H9 (cell line): ENCODE measurements at places on chromosomes 5 and 9. TPM values are rescaled to one million over a fixed set of nuclear protein-coding genes. Genes with fewer than 3 reads are reported as not detected.

DNA sequence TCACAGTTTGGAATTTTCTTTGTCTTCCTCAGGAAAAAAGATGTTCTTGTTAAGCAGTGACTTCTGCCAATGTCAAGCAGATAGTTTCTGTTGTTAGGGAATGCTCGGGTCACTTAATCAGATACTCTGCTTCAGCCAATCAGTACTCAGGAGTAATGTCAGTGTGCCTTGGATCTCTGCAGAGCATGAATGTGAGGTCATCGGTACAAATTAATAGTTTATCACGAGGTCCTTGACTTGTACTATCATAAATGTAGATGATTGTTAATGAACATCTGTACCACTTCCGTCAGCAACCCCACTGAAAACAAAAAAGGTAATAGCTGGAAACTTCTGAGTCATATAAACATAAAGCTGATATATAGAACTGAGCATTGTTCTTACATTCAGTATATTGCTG is 73.6 kb downstream of the FBXL7 start:
- H3K4me3 ChIP-seq, result no peak overlapping the region
- no peaks in the 10 kb centered on the region for H3K4me1 ChIP-seq
- H3K27me3 ChIP-seq, result no peaks in the 10 kb centered on the region
- H3K27ac ChIP-seq, result no peak overlapping the region
- no peak for DNase-seq

PITX1 gene
- total RNA-seq, result not detected in 2 replicates

ACTBL2 gene
- not detected in 2 replicates for total RNA-seq

GRCh38 chr5:97838214-97838613 is 655.2 kb upstream of the RIOK2 start:
- H3K36me3 ChIP-seq, result no peaks in the 10 kb centered on the region
- no peaks in the 10 kb centered on the region for H3K4me1 ChIP-seq
- H3K27me3 ChIP-seq, result no peaks in the 10 kb centered on the region
- H3K27ac ChIP-seq, result no peak overlapping the region
- H3K4me3 ChIP-seq, result no peak overlapping the region

GRCh38 chr9:35905912-35906679 is at the start of gene HRCT1:
Gene HRCT1, plus strand, starts transcription at chr9:35906202. Its CDS starts 86 bp downstream, at chr9:35906288.
- no peaks in the 10 kb centered on the region for H3K36me3 ChIP-seq
- H3K27me3 ChIP-seq, result no peaks in the 10 kb centered on the region
- H3K27ac ChIP-seq, result no peak within 1 kb of the TSS
- no peak for DNase-seq
- H3K4me3 ChIP-seq, result no peak within 1 kb of the TSS; the same call in 2 of the 3 replicates

DNA sequence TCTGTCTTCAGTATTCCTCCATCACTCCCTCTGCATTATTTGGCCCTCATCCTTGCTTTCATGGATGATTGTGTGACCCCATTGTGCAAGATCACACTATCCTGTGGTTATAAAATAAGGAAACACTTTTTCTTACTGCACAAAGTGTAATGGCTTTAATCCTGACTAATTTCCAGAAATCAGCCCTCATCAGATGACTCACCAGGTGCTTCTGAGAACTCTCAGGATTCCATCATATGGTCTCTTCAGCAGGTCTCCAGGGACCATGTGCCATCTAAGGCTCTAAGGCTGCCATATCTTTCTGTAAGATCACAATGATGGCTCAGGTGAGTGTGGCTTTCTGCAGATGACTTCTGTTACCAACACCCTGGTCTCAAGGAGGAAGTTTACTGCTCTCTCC is 27.3 kb upstream of the FER start:
- H3K4me1 ChIP-seq, result no peaks in the 10 kb centered on the region; the same call in 1 of the 2 replicates
- no peaks in the 10 kb centered on the region for H3K36me3 ChIP-seq
- no peak for DNase-seq
- no peaks in the 10 kb centered on the region for H3K27me3 ChIP-seq

GRCh38 chr5:67085616-67086015 is 111.0 kb downstream of the CD180 start:
- no peak overlapping the region for H3K4me3 ChIP-seq
- H3K27ac ChIP-seq, result no peak overlapping the region
- no peaks in the 10 kb centered on the region for H3K27me3 ChIP-seq

DNA sequence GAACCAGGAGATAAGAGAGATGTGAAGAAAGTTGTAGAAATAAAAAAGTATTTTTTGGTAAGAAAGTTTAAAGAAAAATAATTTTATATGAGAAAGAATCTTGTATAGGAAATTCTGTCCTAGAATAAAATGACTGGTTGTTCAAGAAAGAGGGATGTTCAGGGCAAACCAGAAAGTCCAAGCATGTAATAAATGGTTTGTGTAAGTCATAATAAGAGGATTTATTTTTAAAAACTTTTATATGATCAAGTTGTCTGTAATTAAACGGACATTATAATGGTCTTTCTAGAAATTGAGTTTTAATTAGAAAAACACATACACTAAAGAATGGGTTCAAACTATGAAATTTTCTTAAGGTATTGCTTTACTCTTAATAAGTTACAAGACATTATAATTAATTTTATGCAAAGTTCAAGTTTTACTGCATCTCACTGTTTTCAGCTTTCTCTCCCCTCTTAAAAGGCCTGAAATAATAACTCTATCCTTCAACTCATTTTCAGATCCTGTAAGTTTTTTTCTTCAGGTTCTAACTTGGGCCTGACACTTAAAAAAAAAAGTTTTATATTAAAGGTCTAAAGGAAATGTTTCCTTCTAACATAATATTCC is 56.1 kb upstream of the ZNF300 start:
- peaks cover 21% of the 10 kb centered on the region for H3K36me3 ChIP-seq
- no peak overlapping the region for H3K27ac ChIP-seq
- no peaks in the 10 kb centered on the region for H3K27me3 ChIP-seq
- no peaks in the 10 kb centered on the region for H3K4me1 ChIP-seq
- no peak overlapping the region for H3K4me3 ChIP-seq

CMBL gene
- 12.2 and 12.6 TPM in 2 replicates for total RNA-seq

- no peak overlapping the region for H3K27ac ChIP-seq
- no peaks in the 10 kb centered on the region; the same call in 1 of the 2 replicates for H3K4me1 ChIP-seq
Observed at GRCh38 chr9:121207371-121207940, 5.8 kb upstream of the RAB14 start.

DNA sequence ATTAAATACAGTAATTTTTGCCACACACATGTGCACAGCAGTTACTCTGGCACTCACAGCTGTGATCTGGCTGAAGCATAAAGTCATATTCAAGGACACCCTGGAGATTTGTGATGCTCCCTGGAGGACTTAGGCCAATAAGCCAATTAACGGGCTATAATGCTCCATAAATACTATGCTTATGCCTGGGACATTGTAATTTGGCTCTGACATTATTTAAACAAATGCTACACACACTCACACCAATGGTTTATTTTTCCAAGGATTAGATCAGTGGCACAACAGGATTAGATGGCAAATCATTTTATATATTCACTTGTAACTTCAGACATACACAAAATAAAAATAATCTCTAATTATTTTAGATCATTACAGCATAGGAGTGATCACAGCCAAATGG is 111.2 kb downstream of the LMNB1 start:
- no peaks in the 10 kb centered on the region for H3K27me3 ChIP-seq
- H3K4me3 ChIP-seq, result no peak overlapping the region
- no peak for DNase-seq
- no peaks in the 10 kb centered on the region; the same call in 1 of the 2 replicates for H3K4me1 ChIP-seq

SLC6A3 gene
- 0.50 and 0.61 TPM in 2 replicates for total RNA-seq

DNA sequence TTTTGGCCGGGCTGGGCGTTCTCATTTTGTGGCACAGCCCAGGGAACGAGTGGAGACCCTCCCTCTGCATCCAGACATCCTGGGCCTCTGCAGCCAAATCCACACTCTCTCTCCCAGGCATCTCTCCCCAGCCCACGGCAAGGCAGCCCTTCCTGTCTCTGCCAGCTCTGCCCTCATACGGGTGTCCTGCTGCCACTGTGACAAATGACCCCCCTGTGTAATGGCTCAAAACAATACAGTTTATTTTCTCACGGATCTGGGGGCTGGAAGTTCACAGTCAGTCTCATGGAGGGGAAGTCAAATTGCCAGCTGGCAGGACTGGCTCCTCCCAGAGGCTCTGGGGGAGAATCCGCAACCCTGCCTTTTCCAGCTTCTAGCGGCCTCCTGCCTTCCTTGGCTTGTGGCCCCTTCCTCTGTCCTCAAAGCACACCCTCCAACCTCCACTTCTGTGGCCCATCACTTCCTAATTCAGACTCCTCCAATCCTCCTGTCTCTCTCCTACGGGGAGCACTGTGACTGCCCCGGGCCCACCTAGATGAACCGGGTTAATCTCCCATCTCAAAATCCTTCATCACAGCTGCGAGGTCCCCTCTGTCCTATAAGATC is 70.2 kb upstream of the COL5A1 start:
- no peak overlapping the region for H3K4me3 ChIP-seq
- H3K36me3 ChIP-seq, result no peaks in the 10 kb centered on the region
- no peaks in the 10 kb centered on the region for H3K4me1 ChIP-seq

SOX30 gene
- total RNA-seq, result 0.13 TPM in 1 of 2 replicates, not detected in the other

CTSV gene
- 82.2 and 85.5 TPM in 2 replicates for total RNA-seq

GRCh38 chr5:96663608-96664007 is 1.4 kb downstream of the CAST start:
- no peak for DNase-seq
- H3K4me1 ChIP-seq, result no peaks in the 10 kb centered on the region
- H3K27me3 ChIP-seq, result peaks cover 11% of the 10 kb centered on the region; the same call in 1 of the 2 replicates
- H3K27ac ChIP-seq, result no peak overlapping the region

GRCh38 chr9:126330536-126330935 is 3.9 kb downstream of the MVB12B start:
- no peaks in the 10 kb centered on the region for H3K36me3 ChIP-seq
- no peaks in the 10 kb centered on the region for H3K27me3 ChIP-seq
- H3K4me1 ChIP-seq, result peaks cover under 1% of the 10 kb centered on the region
- no peak for DNase-seq
- H3K27ac ChIP-seq, result no peak overlapping the region

FGF18 gene
- total RNA-seq, result 0.94 and 1.3 TPM in 2 replicates

GRCh38 chr5:61311836-61312808 is 19.9 kb upstream of the ZSWIM6 start:
- no peaks in the 10 kb centered on the region for H3K4me1 ChIP-seq
- H3K36me3 ChIP-seq, result no peaks in the 10 kb centered on the region
- DNase-seq, result no peak
- H3K27ac ChIP-seq, result no peak overlapping the region
- H3K27me3 ChIP-seq, result peaks cover 9% of the 10 kb centered on the region; the same call in 1 of the 2 replicates

IFNA21 gene
- total RNA-seq, result not detected in 2 replicates

DNA sequence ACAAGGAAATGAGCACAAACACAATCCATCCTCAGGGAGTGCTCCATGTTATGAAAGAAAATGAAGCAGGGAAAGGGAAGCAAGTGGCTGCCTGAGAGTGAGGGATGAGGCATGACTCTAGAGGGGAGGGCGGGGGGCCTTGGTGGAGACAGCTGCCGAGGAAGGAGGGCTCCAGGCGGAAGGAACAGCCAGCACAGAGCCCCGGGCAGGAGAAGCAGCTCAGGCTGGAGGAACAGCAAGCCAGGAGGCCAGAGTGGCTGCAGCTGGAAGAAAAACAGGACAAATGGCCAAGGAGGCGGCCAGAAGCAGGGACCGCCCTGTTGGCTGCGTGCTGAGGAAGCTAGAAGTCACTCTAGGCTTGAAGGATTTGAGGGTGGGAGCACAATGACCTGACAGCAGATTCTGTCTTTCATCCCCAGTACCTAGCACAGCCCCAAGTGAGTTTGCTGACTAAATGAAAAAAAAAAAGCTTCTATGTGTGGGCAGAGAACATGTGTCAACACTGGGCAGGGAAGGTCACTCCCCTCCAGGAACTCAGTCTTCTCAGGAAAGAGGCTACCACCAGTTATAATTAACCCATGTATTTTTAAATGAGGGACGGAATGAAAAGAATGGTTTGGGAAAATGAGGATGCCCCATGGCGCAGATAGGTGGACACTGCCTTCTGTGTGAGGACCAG is 142.8 kb downstream of the DCP2 start:
- no peak for DNase-seq
- H3K4me1 ChIP-seq, result no peaks in the 10 kb centered on the region
- H3K36me3 ChIP-seq, result peaks cover 15% of the 10 kb centered on the region
- no peak overlapping the region for H3K27ac ChIP-seq
- no peaks in the 10 kb centered on the region for H3K27me3 ChIP-seq
